ENCODE measurements at places on chromosomes 6 and 20.
A peak's percentile ranks its signal among the peaks of the same experiment; 100 is the strongest.

DNA sequence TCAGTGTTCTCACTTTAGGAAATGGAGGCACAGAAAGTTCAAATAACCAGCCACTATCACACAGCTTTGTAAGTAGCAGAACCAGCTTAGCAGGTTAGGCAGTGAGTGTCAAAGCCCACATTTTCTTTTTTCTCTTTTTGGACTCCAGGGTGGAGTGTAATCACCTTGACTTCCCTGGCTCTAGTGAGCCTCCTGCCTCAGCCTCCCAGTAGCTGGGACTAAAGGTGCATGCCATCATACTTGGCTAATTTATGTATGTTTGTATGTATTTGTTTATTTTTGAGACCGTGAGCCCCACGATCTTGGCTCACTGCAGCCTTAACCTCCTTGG lies 7.8 kb upstream of the NCOA3 start:
- peak; percentile 36 for DNase-seq
- H3K27ac ChIP-seq, result no peak overlapping the region
- no peaks in the 10 kb centered on the region for H3K27me3 ChIP-seq
- H3K4me3 ChIP-seq, result no peak overlapping the region
- peaks cover 9% of the 10 kb centered on the region for H3K4me1 ChIP-seq

- H3K27me3 ChIP-seq, result no peaks in the 10 kb centered on the region
- no peak within 1 kb of the TSS for H3K27ac ChIP-seq
- no peaks in the 10 kb centered on the region for H3K4me1 ChIP-seq
- no peak for DNase-seq
- H3K4me3 ChIP-seq, result no peak within 1 kb of the TSS
Observed at GRCh38 chr20:44714701-44715498, at the start of gene CCN5. Gene CCN5 (plus strand): TSS chr20:44715369. CDS start chr20:44715391, 22 bp downstream.

DNA sequence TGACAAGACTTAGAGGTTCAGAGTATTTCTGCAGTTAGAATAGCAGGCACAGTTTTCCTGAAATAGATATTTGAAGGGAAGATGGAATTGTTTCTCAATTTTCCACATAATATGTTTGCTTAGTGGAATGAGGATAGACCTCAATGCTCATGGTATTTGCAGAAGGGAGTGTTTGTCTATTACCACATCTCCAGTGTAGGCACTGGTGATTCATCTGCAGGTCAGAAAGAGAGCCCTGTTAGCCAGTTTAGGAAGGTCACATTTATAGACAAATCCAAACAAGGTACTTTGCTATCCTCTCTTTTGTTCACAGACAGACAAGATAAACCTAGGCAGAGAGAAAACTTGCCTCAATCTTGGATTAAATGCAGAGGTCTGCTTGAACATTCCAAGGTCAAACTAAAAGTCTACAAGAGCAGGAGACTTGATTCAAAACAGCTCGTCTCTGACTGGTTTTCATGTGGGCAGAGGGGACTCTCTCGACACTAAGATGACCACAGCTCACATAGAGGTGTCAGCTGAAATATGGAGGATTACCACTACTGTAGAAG lies 22.8 kb downstream of the ISM1 start:
- H3K27me3 ChIP-seq, result no peaks in the 10 kb centered on the region
- H3K27ac ChIP-seq, result no peak overlapping the region
- no peak overlapping the region for H3K4me3 ChIP-seq
- no peak for DNase-seq
- H3K36me3 ChIP-seq, result no peaks in the 10 kb centered on the region
- no peaks in the 10 kb centered on the region for H3K4me1 ChIP-seq

- H3K4me1 ChIP-seq, result peaks cover 7% of the 10 kb centered on the region
- no peak for DNase-seq
- H3K27ac ChIP-seq, result no peak overlapping the region
- H3K4me3 ChIP-seq, result no peak overlapping the region
- H3K36me3 ChIP-seq, result no peaks in the 10 kb centered on the region
- H3K27me3 ChIP-seq, result no peaks in the 10 kb centered on the region
Observed at GRCh38 chr6:69622230-69622629, 174.6 kb downstream of the LMBRD1 start.

DNA sequence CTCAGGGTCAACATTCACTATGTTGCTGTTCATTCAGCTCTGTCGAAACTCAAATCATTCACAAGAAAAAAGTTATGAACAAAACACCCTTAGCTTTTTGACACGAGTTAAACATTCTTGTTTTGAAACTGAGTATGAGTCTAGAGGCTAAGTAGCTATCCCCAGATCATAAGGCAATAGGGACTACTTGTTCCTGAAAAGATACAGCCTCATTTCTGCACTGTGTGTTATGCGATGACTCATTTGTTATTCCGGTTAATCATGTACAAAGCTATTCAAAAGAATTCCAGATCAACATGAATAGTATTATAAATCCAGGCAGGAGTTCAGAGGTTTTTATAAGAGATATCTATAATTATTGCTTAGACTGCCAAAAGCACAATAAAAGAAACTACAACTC lies 908.0 kb downstream of the QKI start:
- H3K36me3 ChIP-seq, result no peaks in the 10 kb centered on the region
- H3K4me3 ChIP-seq, result no peak overlapping the region
- H3K27me3 ChIP-seq, result no peaks in the 10 kb centered on the region
- DNase-seq, result no peak

GRCh38 chr6:10831609-10832008 lies 6.7 kb downstream of the MAK start:
- peaks cover 15% of the 10 kb centered on the region for H3K27me3 ChIP-seq
- no peak for DNase-seq
- no peak overlapping the region for H3K27ac ChIP-seq
- H3K4me3 ChIP-seq, result no peak overlapping the region
- no peaks in the 10 kb centered on the region for H3K36me3 ChIP-seq

GRCh38 chr6:163579111-163579879 lies 164.8 kb downstream of the QKI start:
- no peaks in the 10 kb centered on the region for H3K27me3 ChIP-seq
- H3K4me1 ChIP-seq, result peaks cover 27% of the 10 kb centered on the region
- H3K27ac ChIP-seq, result peak overlapping the region; percentile 52

GRCh38 chr6:132143258-132143657 lies 192.1 kb upstream of the CCN2 start:
- H3K27ac ChIP-seq, result no peak overlapping the region
- no peaks in the 10 kb centered on the region for H3K36me3 ChIP-seq
- no peak overlapping the region for H3K4me3 ChIP-seq
- peak; percentile 15 for DNase-seq

- DNase-seq, result peak; percentile 22
- H3K27me3 ChIP-seq, result no peaks in the 10 kb centered on the region
- H3K4me3 ChIP-seq, result peak overlapping the region; percentile 61
- H3K27ac ChIP-seq, result no peak overlapping the region
Observed at GRCh38 chr6:136249336-136249735, 775 bp downstream of the MTFR2 start.

GRCh38 chr20:37276494-37277252 lies 12.8 kb upstream of the MANBAL start:
- no peaks in the 10 kb centered on the region for H3K36me3 ChIP-seq
- H3K4me1 ChIP-seq, result peaks cover 6% of the 10 kb centered on the region
- no peak for DNase-seq
- H3K27ac ChIP-seq, result no peak overlapping the region

GRCh38 chr6:169371344-169372127 lies 117.9 kb upstream of the THBS2 start:
- no peak overlapping the region for H3K4me3 ChIP-seq
- H3K27me3 ChIP-seq, result no peaks in the 10 kb centered on the region
- peaks cover 2% of the 10 kb centered on the region for H3K36me3 ChIP-seq
- H3K27ac ChIP-seq, result no peak overlapping the region
- peak; percentile 56 for DNase-seq
- H3K4me1 ChIP-seq, result no peaks in the 10 kb centered on the region

GRCh38 chr6:90508753-90509152 lies 78.1 kb downstream of the MAP3K7 start:
- H3K36me3 ChIP-seq, result no peaks in the 10 kb centered on the region
- H3K4me3 ChIP-seq, result no peak overlapping the region
- no peak overlapping the region for H3K27ac ChIP-seq

GRCh38 chr6:163405412-163406309 lies 8.9 kb upstream of the QKI start:
- H3K27ac ChIP-seq, result peak overlapping the region; percentile 39
- DNase-seq, result peak; percentile 48
- no peaks in the 10 kb centered on the region for H3K36me3 ChIP-seq
- no peaks in the 10 kb centered on the region for H3K27me3 ChIP-seq
- peaks cover 30% of the 10 kb centered on the region for H3K4me1 ChIP-seq
- no peak overlapping the region for H3K4me3 ChIP-seq

GRCh38 chr20:37968841-37969401 lies 64.3 kb downstream of the TTI1 start:
- H3K4me1 ChIP-seq, result peaks cover 44% of the 10 kb centered on the region
- no peak overlapping the region for H3K27ac ChIP-seq
- peak; percentile 45 for DNase-seq
- no peaks in the 10 kb centered on the region for H3K36me3 ChIP-seq
- peaks cover 14% of the 10 kb centered on the region for H3K27me3 ChIP-seq

- no peak for DNase-seq
- no peaks in the 10 kb centered on the region for H3K36me3 ChIP-seq
- no peaks in the 10 kb centered on the region for H3K27me3 ChIP-seq
Observed at GRCh38 chr6:98925831-98926230, 21.9 kb downstream of the FBXL4 start.

GRCh38 chr20:57501461-57502335 lies 23.2 kb downstream of the CTCFL start:
- DNase-seq, result no peak
- no peak overlapping the region for H3K27ac ChIP-seq
- H3K27me3 ChIP-seq, result no peaks in the 10 kb centered on the region

DNA sequence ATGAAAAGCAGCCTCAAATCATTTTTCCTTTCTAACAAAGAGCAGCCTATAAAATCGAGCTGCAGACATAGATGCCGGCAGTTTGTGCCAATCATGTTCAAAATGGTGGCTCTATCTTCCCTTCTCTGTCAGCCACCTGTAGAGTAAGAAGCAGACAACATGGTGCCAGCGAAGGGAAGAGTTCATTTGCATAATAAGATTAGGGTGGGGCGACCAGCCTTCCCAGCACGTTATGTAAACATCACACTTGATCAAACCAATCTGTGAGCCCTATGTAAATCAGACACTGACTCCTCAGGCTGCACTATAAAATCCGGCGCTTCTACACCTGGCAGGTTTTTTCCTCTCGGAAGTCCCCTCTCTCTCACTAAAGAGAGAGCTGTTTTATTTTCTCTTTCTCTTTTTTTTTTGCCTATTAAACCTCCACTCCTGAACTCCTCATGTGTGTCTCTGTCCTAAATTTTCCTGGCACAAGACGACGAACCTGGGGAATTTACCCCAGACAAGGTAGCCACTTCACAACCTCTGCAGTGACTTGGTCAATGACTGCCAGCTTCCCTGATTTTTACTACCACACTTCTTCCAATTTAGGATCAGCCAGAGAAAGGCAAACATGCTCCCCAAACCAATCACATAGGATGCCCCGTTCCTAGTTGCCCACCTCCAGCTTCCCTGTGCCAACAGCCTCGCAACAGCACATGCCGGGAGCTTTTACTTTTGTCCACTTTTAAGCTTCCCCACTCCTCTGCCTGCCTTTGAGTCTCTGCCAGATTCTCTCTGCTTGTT lies 12.9 kb downstream of the TPMT start:
- H3K27ac ChIP-seq, result no peak overlapping the region
- H3K4me1 ChIP-seq, result no peaks in the 10 kb centered on the region
- no peak for DNase-seq
- no peak overlapping the region for H3K4me3 ChIP-seq
- H3K36me3 ChIP-seq, result peaks cover 23% of the 10 kb centered on the region

- DNase-seq, result no peak
- no peak overlapping the region for H3K4me3 ChIP-seq
- H3K36me3 ChIP-seq, result no peaks in the 10 kb centered on the region
- H3K27me3 ChIP-seq, result no peaks in the 10 kb centered on the region
Observed at GRCh38 chr6:127403636-127404035, 55.6 kb downstream of the KIAA0408 start.

DNA sequence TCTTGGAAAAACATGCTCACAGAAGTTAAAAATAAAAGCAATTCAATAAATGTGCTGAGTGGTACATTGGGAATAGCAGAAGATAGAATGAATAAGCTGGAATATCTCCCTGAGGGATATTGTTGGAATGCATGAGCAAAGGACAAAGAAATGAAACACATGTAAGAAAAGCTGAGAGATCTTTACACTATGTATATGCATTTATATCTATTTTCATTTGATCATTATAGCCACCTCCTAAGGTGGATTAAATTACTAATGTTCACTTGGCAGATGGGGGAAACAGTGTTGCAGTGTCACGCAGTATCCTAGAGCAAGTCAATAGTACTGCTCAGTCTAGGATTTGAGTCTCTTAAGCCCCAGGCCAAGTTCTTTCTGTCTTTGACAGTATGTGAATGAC lies 542.0 kb upstream of the MARCKS start:
- DNase-seq, result peak; percentile 10
- no peaks in the 10 kb centered on the region for H3K27me3 ChIP-seq
- no peak overlapping the region for H3K4me3 ChIP-seq

- H3K27me3 ChIP-seq, result no peaks in the 10 kb centered on the region
- no peak overlapping the region for H3K4me3 ChIP-seq
- no peak overlapping the region for H3K27ac ChIP-seq
- DNase-seq, result no peak
- H3K4me1 ChIP-seq, result peaks cover 9% of the 10 kb centered on the region
- H3K36me3 ChIP-seq, result no peaks in the 10 kb centered on the region
Observed at GRCh38 chr6:128095362-128095761, 194.5 kb upstream of the THEMIS start.

DNA sequence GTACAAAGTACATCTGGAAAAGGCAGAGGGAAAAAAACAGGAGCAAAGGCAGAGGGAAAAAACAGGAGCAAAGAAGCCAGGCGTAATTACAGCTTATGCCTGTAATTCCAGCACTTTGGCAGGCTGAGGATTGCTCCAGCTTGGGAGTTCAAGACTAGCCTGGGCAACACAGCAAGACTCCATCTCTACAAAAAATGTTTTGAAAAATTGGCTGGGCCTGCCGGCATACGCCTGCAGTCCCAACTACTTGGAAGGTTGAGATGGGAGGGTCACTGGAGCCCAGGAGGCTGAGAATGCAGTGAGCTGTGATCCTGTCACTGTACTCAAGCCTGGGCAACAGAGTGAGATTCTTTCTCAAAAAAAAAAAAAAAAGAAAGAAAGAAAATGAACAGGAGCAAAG lies 19.0 kb upstream of the CBFA2T2 start:
- H3K36me3 ChIP-seq, result no peaks in the 10 kb centered on the region
- peaks cover 8% of the 10 kb centered on the region for H3K4me1 ChIP-seq
- H3K4me3 ChIP-seq, result no peak overlapping the region
- no peaks in the 10 kb centered on the region for H3K27me3 ChIP-seq
- H3K27ac ChIP-seq, result no peak overlapping the region
